ENCODE measurements at places on chromosomes 3 and 15. TPM values are rescaled to one million over a fixed set of nuclear protein-coding genes. Genes with fewer than 3 reads are reported as not detected.

DNA sequence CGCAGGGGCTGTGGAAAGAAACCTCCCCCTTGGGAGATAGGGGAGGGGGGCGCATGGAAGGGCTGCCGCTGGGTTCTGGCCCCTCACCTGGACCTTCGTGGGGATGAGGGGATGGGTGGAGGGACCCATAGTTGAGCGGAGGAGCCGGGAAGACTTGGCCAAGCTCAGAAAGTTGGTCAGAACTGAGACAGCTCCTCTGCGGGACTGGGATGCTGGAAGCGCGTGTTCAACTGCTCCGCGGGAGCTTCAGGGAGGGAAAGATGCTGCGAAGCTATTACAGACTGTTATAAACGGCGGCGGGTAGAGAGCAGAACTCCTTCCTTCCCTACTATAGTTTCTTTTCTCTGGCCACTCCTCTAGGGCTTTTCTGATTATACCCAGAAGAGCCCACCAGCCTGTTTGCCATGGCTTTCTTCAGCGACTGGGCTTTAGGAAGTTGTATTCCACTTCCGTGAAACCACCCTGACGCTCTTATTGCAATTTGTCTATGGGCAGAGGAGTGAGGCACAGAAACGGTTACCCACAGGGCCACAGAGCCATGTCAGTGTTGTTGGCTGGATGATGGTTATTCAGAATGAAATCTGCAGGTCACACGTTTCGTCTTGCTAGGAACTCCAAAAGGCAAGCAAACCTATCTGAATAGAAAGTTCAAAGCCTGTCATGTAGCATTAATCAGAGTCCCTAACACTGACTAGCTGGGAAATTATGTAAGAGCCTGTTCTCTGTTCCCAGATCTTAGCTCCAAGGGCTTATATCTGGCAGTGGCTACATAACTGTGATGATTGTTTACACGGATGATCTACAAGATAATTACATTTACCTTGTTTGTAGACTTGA is 1.1 kb downstream of the SYNPR start:
- no peak for DNase-seq
- peaks cover 24% of the 10 kb centered on the region for H3K27me3 ChIP-seq
- no peak overlapping the region for H3K27ac ChIP-seq
- H3K36me3 ChIP-seq, result no peaks in the 10 kb centered on the region
- no peak overlapping the region for H3K4me3 ChIP-seq

GRCh38 chr3:61353382-61353781 is 102.1 kb upstream of the FHIT start:
- DNase-seq, result no peak
- no peaks in the 10 kb centered on the region for H3K36me3 ChIP-seq
- no peaks in the 10 kb centered on the region for H3K27me3 ChIP-seq

DNA sequence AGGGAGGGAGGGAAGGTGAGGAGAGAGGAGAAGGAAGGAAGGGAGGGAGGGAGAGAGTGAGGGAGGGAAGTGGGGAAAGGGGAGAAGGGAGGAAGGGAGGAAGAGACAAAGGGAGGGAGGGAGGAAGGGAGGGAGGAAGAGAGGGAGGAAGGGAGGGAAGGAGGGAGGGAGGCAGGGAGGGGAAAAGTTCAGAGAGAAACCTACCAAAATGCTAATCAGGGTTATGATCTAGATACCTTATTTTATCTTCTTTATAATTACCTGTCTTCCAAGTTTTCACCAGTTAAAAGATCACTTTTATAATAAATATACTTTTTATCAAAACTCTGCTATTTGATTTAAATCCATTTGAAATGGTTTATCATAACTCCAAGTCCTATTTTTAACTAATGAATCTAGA is 44.4 kb downstream of the FAM174B start:
- H3K36me3 ChIP-seq, result no peaks in the 10 kb centered on the region
- H3K4me1 ChIP-seq, result no peaks in the 10 kb centered on the region

GRCh38 chr3:46127503-46127902 is 80.6 kb downstream of the CCR1 start:
- no peaks in the 10 kb centered on the region for H3K4me1 ChIP-seq
- no peak overlapping the region for H3K4me3 ChIP-seq
- H3K36me3 ChIP-seq, result no peaks in the 10 kb centered on the region
- H3K27me3 ChIP-seq, result no peaks in the 10 kb centered on the region
- no peak for DNase-seq

- H3K4me3 ChIP-seq, result no peak overlapping the region
- no peak for DNase-seq
- H3K36me3 ChIP-seq, result no peaks in the 10 kb centered on the region
Measured at GRCh38 chr3:52110502-52110901, 43.7 kb downstream of the POC1A start.

DNA sequence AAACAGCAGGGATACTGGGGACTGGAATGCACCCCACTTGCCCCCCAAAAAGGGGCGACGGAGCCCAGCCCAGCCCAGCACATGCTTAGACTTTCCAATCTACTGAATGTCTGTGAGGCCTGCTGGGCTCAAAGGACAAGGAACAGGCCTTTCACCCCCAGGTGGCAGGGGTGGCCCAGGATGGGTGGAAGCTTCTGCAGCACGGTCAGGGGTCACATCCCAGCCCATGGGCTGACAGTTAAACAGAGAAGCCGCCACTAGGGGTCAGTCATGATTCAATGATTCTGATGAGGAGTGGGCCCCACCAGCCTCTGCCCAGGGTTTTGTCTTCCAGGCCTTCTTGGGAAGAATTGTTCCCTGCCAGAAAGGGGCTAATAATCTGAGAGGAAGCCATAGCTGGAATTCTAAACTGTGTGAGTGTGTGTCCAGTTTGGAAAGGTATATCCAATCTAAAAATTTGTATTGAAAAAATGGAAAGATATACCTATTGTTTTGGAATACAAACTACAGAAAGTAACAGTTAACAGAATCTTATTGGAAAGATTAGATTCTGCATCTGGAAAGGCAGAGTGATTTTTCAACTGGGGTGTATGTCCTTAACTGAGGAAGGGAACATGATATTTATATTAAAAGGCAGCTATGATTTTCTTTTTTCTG is 2.2 kb downstream of the CHRNB4 start:
- no peak overlapping the region for H3K4me3 ChIP-seq
- DNase-seq, result peak; percentile 36
- H3K27ac ChIP-seq, result no peak overlapping the region
- H3K36me3 ChIP-seq, result no peaks in the 10 kb centered on the region
- H3K27me3 ChIP-seq, result peaks cover 15% of the 10 kb centered on the region

The CCR9 gene
- total RNA-seq, result not detected

The RETNLB gene
- not detected for total RNA-seq

The MB21D2 gene
- total RNA-seq, result 1.9 TPM

Measured in psoas muscle (tissue), 8 donors.